Lung (tissue), 17 donors: ENCODE measurements at places on chromosomes 7 and 10. TPM values are rescaled to one million over a fixed set of nuclear protein-coding genes. Genes with fewer than 3 reads are reported as not detected.
A peak's percentile ranks its signal among the peaks of the same experiment; 100 is the strongest.

The SMO gene
- total RNA-seq: 4.6 TPM

The CHN2 gene
- 11.0 TPM for total RNA-seq

The AZGP1 gene
- 4.1 TPM for total RNA-seq

The FRAT2 gene
- 22.0 TPM for total RNA-seq

The KLF14 gene
- 0.26 TPM for total RNA-seq

GRCh38 chr10:89362929-89363328, 14.9 kb upstream of the IFIT1B start:
- no peak for DNase-seq
- H3K27me3 ChIP-seq: no peaks in the 10 kb centered on the region
- no peaks in the 10 kb centered on the region for H3K36me3 ChIP-seq
- no peak overlapping the region for H3K4me3 ChIP-seq
- no peak overlapping the region for H3K27ac ChIP-seq

- no peaks in the 10 kb centered on the region for H3K36me3 ChIP-seq
- H3K27ac ChIP-seq: no peak overlapping the region
- DNase-seq: no peak
- H3K27me3 ChIP-seq: no peaks in the 10 kb centered on the region
Observed at GRCh38 chr7:68542831-68543230, 1055.4 kb upstream of the AUTS2 start.

DNA sequence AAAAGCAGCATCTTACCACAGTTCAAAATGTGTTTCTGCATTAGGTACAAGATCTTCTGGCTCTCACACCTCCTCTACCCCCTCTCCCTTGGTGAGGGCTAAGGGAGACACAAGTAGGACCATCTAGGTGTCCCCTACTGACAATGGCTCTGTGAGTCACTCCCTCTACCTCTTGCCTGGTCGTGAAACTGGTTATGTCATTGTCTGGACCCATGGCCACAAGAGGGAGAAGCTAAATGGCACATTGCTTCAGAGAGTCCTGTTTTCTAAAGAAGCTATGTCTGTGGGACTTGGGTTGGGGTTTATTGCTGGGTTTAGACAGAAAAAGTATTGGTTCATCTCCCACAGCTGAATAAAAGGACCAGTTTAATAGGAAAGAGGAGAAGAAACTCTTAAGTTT, 4.0 kb upstream of the PLXNA4 start:
- DNase-seq: peak; percentile 11
- peaks cover 8% of the 10 kb centered on the region for H3K4me1 ChIP-seq
- H3K4me3 ChIP-seq: no peak overlapping the region
- H3K27me3 ChIP-seq: peaks cover 4% of the 10 kb centered on the region
- H3K27ac ChIP-seq: no peak overlapping the region

GRCh38 chr10:110260746-110261477, 43.8 kb downstream of the SMNDC1 start:
- no peaks in the 10 kb centered on the region for H3K4me1 ChIP-seq
- peak overlapping the region; percentile 40 for H3K27ac ChIP-seq
- no peaks in the 10 kb centered on the region for H3K36me3 ChIP-seq
- DNase-seq: peak; percentile 67
- no peak overlapping the region for H3K4me3 ChIP-seq
- no peaks in the 10 kb centered on the region for H3K27me3 ChIP-seq

DNA sequence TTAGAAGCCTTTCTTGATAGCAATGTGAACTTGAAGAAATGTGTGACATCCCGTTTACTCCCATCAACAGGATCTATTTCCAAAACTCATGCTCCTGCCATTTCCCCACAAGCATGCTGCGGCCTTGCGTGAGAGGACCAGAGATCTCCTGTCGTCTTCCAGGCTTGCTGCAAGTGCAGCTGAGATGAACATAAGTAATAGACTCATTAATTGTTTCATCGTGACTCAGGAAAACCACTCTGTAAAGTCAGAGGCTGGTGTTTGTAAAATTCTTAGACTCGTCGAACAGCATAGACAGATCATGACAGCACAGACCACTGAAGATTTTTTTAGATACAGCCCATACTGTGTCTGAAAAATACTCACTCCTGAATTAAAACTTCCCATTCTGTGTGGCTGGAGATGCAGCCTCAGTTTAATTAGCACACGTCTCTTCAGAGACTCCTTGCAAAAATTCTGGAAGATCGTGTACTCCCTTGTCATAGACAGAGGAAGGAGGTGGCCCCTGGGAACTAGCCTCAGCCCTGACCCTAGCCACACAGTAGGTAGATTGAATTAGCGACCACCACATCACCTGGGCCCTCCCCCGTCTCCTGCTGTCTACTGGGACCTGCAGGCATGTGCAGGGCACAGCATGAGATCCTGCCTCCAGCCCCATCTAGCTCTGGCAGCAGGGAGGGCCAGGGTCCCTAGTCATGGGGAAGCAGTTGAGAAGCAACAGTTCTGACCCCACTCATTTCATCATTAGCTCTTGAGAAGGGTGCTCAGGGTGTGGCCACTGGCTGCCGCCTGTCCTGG, 226.0 kb downstream of the CELF2 start:
- no peak for DNase-seq
- peaks cover 5% of the 10 kb centered on the region for H3K4me1 ChIP-seq
- H3K4me3 ChIP-seq: no peak overlapping the region

- H3K4me1 ChIP-seq: peaks cover 37% of the 10 kb centered on the region
- H3K4me3 ChIP-seq: peak overlapping the region; percentile 86
- peaks cover 33% of the 10 kb centered on the region for H3K27me3 ChIP-seq
- H3K27ac ChIP-seq: no peak overlapping the region
Observed at GRCh38 chr10:22322641-22323160, 1.8 kb downstream of the BMI1 start.

DNA sequence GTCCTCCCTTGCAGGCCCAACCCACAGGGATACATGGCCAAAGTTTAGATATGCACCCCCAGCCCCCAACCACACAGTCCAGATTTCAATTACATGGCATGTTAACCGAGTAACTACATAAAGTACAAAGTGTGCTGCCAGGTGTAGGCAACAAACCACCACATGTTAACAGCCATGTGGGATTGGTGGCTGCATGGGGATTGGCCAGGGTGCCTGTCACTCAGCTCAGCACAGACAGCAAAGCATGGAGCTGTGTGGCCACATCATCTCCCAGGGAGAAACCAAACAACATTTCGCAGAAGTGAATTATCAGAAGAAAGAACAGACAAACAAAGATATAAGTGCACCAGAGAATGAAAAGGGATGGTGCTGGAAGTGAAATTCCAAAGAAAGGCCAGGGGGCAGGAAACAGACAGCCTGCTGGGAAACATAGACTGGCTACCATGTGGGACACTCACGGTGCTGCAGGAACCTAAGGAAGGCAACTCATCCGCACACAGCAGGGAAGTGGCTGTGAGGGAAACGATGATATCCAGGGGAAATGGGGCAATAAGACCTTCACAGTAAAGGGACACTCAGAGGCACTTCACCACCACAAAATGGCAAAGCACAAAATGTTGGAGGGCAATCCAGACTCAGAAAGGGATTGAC, 171.2 kb downstream of the PTPRN2 start:
- H3K36me3 ChIP-seq: no peaks in the 10 kb centered on the region
- peaks cover 4% of the 10 kb centered on the region for H3K4me1 ChIP-seq
- H3K27ac ChIP-seq: no peak overlapping the region

GRCh38 chr7:30503274-30504212, 1.1 kb downstream of the GGCT start:
- DNase-seq: peak; percentile 21
- peak overlapping the region; percentile 73 for H3K4me3 ChIP-seq
- H3K27ac ChIP-seq: peak overlapping the region; percentile 62
- H3K4me1 ChIP-seq: peaks cover 4% of the 10 kb centered on the region
- H3K27me3 ChIP-seq: no peaks in the 10 kb centered on the region

GRCh38 chr10:87092376-87092860, 2.2 kb downstream of the GLUD1 start:
- H3K27ac ChIP-seq: no peak overlapping the region
- peaks cover 4% of the 10 kb centered on the region for H3K4me1 ChIP-seq
- H3K4me3 ChIP-seq: peak overlapping the region; percentile 20
- peaks cover 3% of the 10 kb centered on the region for H3K36me3 ChIP-seq

- no peak overlapping the region for H3K4me3 ChIP-seq
- no peaks in the 10 kb centered on the region for H3K4me1 ChIP-seq
- no peak overlapping the region for H3K27ac ChIP-seq
- H3K36me3 ChIP-seq: peaks cover 4% of the 10 kb centered on the region
Observed at GRCh38 chr10:74419958-74420375, 268.9 kb downstream of the ADK start.

DNA sequence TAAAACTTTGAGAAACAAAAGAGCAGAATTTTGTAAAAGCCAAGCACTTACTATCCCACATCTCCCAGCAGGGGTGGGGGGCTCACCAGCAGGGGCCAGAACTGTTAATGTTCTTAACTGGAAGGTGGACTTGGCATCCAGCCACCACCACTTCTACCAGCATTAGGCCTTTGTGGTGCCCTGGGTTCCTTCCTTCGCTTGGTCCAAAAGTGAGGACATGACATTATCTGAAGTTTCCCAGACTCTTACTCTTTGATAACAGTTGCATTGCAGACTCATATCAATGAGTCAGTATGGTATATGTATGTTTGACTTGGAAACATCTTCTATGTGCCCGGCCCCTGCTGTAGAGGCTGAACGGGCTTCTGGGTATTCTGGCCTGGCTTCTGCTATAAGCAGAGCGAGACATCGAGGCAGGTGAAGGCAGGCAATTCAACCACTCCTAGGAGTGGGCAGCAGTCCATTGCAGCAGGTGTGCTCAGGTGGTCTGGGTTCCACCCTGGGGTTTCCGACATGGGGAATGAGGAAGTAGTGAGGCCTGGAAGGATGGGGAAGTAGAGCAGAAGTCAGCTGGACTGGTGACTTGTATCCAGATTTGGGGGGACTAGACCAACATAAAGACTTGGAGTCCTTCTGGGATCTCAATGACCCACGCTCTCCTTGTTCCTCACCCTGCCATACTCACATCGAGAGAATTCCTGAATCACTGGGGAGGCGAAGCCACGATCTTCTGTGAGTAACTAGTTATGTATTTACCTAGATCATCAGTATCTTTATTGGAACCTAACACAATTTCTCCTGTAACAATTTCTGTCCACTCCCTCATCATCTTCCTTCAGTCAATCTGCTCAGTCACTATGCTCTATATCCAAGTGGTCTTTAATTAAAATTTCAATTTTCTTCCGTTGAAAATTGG, 4.1 kb downstream of the ZNF777 start:
- H3K4me1 ChIP-seq: peaks cover 6% of the 10 kb centered on the region
- no peak overlapping the region for H3K4me3 ChIP-seq
- no peak overlapping the region for H3K27ac ChIP-seq
- no peak for DNase-seq
- H3K36me3 ChIP-seq: peaks cover 6% of the 10 kb centered on the region
